ENCODE measurements at places on chromosomes 4 and X. TPM values are rescaled to one million over a fixed set of nuclear protein-coding genes. Genes with fewer than 3 reads are reported as not detected.
A peak's percentile ranks its signal among the peaks of the same experiment; 100 is the strongest.

GRCh38 chrX:48558271-48558670, 16.0 kb upstream of the RBM3 start:
- H3K4me1 ChIP-seq: no peaks in the 10 kb centered on the region
- H3K4me3 ChIP-seq: no peak overlapping the region
- DNase-seq: no peak

GRCh38 chrX:149987613-149988012, 49.3 kb upstream of the EOLA2 start:
- H3K27me3 ChIP-seq: no peaks in the 10 kb centered on the region
- DNase-seq: no peak
- no peak overlapping the region for H3K27ac ChIP-seq
- H3K4me3 ChIP-seq: no peak overlapping the region
- H3K36me3 ChIP-seq: no peaks in the 10 kb centered on the region

DNA sequence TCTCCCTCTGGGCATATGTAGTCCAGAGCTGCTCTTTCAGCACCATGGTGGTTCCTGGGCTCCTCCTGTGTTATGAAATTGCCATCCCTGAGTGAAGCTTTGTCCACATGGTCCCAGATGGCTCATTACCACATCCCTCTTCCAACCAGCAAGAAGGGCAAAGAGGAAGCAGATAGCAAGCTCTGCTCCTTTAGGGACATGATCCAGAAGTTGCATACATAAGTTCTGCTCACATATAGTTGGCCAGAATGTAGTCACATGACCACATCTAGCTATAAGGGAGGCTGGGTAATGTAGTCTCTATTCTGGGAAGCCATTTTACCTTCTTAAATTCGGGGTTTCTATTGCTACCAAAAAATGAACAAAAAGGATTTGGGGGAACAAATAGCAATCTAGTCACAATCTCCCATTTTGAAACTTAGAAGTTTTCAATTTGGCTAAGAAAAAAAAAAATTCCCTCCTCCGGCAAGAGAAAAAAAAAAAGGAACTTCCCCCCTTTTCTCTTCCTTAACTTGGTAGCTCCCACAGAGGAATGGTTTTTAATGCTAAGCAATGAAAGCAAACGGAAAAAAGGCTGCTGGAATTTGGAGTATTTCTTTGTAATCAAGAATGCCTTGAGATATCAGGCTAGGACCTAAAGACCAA, 88.2 kb upstream of the USP9X start:
- H3K36me3 ChIP-seq: no peaks in the 10 kb centered on the region
- no peak overlapping the region for H3K4me3 ChIP-seq
- no peaks in the 10 kb centered on the region for H3K27me3 ChIP-seq

DNA sequence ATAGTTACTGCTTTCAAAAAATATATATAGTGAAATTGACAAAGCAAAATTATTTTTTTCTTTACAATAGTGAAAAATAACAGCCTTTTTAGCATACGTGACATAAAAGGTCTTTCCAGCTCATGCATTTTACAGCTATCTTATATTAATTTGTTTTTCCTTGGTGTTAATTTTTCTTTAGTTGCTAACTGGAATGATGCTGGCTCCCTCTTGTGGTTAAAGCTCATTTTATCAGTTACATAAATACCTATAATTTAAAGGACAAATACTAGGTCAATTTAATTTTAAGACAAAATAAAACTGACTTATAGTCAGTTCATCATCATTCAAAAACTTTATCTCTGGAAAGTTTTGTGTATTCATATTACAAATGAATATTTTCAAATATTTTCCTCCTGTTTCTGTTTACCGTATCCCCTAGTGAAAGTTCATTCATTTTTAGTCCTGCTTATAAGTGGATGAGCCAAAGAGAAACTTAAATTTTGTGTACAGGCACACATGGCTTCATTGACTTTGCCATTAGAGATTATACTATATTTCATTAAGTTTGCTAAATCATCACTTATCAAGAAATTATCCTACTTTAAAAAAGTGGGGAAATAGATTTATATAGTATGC, 9.9 kb upstream of the ANAPC4 start:
- H3K4me1 ChIP-seq: peaks cover 4% of the 10 kb centered on the region
- H3K36me3 ChIP-seq: no peaks in the 10 kb centered on the region

DNA sequence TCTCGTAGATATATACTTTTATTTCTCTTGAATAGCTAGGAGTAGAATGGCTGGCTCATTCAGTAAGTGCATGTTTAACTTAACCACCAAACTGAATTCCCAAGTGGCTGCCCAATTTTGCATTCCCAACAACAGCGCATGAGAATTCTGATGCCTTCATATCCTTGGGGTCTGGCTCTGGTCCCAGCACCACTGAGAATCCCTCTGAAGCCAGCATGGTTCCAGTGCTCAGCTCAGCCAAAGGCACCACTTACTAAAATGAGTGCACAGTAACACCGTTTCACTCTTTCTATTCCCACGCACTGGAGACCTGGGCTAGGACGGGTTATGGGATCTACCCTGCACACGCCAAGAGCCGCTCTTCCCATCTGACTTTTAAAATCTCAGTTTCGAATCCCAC, 60.4 kb downstream of the CASP3 start:
- H3K4me1 ChIP-seq: no peaks in the 10 kb centered on the region
- H3K4me3 ChIP-seq: no peak overlapping the region
- no peak for DNase-seq
- H3K27me3 ChIP-seq: no peaks in the 10 kb centered on the region
- H3K36me3 ChIP-seq: no peaks in the 10 kb centered on the region
- H3K27ac ChIP-seq: no peak overlapping the region

- H3K4me1 ChIP-seq: peaks cover 9% of the 10 kb centered on the region
- no peaks in the 10 kb centered on the region for H3K27me3 ChIP-seq
- peaks cover 67% of the 10 kb centered on the region for H3K36me3 ChIP-seq
- no peak for DNase-seq
Measured at GRCh38 chr4:2939383-2940243, 23.6 kb downstream of the NOP14 start.

DNA sequence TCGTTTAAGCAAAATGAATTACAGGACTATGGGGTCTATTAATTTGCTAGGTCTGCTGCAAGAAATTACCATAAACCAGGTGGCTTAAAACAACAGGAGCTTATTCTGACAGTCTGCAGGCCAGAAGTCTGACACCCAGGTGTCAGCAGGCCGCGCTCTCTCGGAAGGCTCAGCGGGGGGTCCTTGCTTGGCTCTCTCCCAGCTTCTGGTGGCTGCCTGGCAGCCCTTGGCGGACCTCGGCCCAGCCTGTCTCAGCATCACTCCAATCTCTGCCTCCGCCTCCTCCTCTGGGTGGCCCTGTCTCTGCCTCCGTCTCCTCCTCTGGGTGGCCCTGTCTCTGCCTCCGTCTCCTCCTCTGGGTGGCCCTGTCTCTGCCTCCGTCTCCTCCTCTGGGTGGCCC, 580.5 kb upstream of the FAT1 start:
- no peak for DNase-seq
- H3K4me1 ChIP-seq: no peaks in the 10 kb centered on the region
- H3K4me3 ChIP-seq: no peak overlapping the region
- H3K27ac ChIP-seq: no peak overlapping the region
- H3K36me3 ChIP-seq: no peaks in the 10 kb centered on the region

DNA sequence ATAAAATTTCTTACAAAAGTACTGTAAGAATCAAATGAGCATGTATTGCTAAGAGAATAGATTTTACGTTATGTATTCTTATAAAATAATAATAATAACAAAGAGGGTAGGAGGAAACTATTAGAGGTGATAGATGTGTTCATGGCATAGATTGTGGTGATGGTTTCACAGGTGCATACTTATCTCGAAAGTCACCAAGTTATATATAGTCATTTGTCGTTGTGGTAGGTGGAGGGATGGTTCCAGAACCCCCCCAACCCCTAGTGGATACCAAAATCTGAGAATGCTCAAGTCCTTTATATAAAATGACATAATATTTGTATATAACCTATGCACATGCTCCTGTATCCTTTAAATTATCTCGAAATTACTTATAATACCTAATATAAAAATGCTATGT, 36.7 kb upstream of the H2AZ1 start:
- no peaks in the 10 kb centered on the region for H3K27me3 ChIP-seq
- no peaks in the 10 kb centered on the region for H3K4me1 ChIP-seq
- H3K36me3 ChIP-seq: no peaks in the 10 kb centered on the region
- no peak for DNase-seq

DNA sequence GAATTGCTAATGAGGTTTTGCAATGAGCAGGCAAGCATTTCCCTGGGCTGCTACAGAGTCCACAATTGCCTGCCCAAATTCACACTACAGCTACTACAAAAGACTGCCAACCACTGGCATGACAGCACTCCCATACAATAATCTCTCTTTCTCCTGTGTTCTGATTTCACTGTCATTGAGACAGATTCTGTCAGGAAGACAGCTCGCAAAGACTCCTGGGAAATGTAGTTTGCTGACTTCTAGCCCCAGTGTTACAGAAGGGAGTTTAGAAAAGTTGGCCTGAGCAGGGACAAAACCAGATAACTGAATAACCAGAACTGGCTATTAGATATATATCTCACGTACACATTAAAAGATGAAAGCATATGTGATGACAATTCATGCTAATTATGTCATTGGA, 1231.3 kb upstream of the PRKX start:
- H3K27me3 ChIP-seq: no peaks in the 10 kb centered on the region
- no peak overlapping the region for H3K27ac ChIP-seq
- H3K4me1 ChIP-seq: no peaks in the 10 kb centered on the region
- DNase-seq: no peak
- no peak overlapping the region for H3K4me3 ChIP-seq
- H3K36me3 ChIP-seq: no peaks in the 10 kb centered on the region

DNA sequence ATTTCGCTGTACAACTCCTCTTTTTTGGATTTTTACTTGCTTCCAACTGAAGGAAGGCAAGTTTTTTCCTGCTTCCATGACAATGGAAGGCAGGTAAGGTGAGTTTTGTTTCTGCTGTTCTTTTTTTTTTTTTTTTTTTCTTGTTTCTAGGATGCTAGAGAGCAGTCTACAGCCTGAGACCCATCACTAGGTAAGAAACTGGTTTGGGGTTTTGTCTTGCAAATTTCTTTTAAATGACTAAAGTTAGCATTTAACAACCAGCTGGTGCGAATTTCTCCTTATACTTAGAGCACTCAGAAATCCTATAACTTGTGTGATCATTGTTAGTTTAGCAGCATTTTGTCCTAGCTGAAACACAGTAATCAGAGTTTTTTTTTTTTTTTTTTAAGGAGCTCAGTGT, 378.4 kb upstream of the CNKSR2 start:
- H3K4me3 ChIP-seq: 0 out of 2 replicates have a peak overlapping the region, but pooled peaks have one; percentile 12
- H3K27ac ChIP-seq: no peak overlapping the region
- H3K4me1 ChIP-seq: no peaks in the 10 kb centered on the region
- DNase-seq: no peak

DNA sequence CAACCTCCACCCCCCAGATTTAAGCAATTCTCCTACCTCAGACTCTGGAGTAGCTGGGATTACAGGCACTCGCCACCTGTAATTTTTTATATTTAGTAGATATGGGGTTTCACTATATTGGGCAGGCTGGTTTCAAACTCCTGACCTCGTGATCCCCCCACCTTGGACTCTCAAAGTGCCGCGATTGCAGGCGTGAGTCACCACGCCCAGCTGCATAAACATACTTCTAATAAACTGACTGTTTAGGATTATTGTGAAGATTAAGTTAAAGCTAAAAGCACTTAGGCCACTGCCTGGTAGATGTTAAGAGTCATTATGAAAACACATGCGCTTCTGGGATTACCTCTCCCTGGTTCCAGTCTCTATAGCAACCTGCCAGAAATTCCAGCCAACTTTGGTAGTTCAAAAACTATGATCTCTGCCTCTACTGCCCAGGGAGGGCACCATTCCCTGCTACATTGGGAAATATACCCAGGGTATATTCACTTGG, 30.2 kb upstream of the GRIA3 start:
- no peak overlapping the region for H3K27ac ChIP-seq
- no peak for DNase-seq
- H3K4me3 ChIP-seq: no peak overlapping the region
- no peaks in the 10 kb centered on the region for H3K36me3 ChIP-seq
- no peaks in the 10 kb centered on the region for H3K4me1 ChIP-seq

DNA sequence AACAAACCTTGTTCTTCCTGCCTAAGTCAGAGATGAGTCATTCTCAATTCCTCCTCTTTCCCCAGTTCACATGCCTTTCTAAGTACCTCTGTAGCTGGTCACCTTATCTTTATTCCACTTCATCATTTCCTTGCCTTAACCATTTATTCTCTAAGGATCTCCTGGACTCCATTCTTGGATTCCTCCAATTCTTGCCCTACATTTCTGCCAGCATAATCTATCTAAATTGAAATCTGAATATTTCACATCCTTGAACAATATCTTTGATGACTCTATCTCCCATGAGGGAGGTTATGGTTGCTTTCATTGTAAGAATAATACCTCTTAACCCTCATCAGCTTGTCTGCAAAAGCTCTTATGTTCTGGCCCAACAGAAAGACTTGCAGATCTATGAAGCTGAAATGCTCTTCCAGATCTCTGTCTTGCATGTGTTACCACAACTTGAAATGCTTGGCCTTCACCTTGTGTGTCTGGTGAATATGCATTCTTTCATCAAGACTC, 28.6 kb upstream of the PDE5A start:
- DNase-seq: no peak
- H3K4me1 ChIP-seq: no peaks in the 10 kb centered on the region
- H3K4me3 ChIP-seq: no peak overlapping the region
- H3K27me3 ChIP-seq: no peaks in the 10 kb centered on the region
- no peaks in the 10 kb centered on the region for H3K36me3 ChIP-seq

- H3K27ac ChIP-seq: no peak overlapping the region
- H3K4me3 ChIP-seq: no peak overlapping the region
- H3K27me3 ChIP-seq: no peaks in the 10 kb centered on the region
- DNase-seq: no peak
- no peaks in the 10 kb centered on the region for H3K4me1 ChIP-seq
- H3K36me3 ChIP-seq: no peaks in the 10 kb centered on the region
Measured at GRCh38 chr4:170391066-170391740, 301.4 kb upstream of the AADAT start.

The ZNF711 gene
- 15.5 TPM for total RNA-seq

The GPR119 gene
- not detected for total RNA-seq

The TMLHE gene
- total RNA-seq: 8.6 TPM

The MAGEA6 gene
- not detected for total RNA-seq

The USP46 gene
- total RNA-seq: 53.4 TPM

The MAMLD1 gene
- 0.11 TPM for total RNA-seq

The TMEM144 gene
- 1.6 TPM for total RNA-seq

The MAGEC2 gene
- total RNA-seq: not detected

The GRIA3 gene
- 3.0 TPM for total RNA-seq

The SOD3 gene
- total RNA-seq: 5.5 TPM

The KLF8 gene
- 9.8 TPM for total RNA-seq

The ITM2A gene
- total RNA-seq: 35.7 TPM

All from H1 (cell line).